ENCODE measurements at places on chromosomes 4 and X. TPM values are rescaled to one million over a fixed set of nuclear protein-coding genes. Genes with fewer than 3 reads are reported as not detected.

JCHAIN gene
- 90.8 TPM for total RNA-seq

- H3K4me1 ChIP-seq: no peaks in the 10 kb centered on the region
- DNase-seq: no peak
- H3K4me3 ChIP-seq: no peak overlapping the region
- H3K27me3 ChIP-seq: no peaks in the 10 kb centered on the region
- H3K36me3 ChIP-seq: no peaks in the 10 kb centered on the region
- H3K27ac ChIP-seq: no peak overlapping the region
Measured at GRCh38 chrX:132671229-132671641, 182.4 kb upstream of the MBNL3 start.

- peak; percentile 17 for DNase-seq
- H3K4me3 ChIP-seq: peak overlapping the region; percentile 40
- H3K4me1 ChIP-seq: no peaks in the 10 kb centered on the region
- H3K27ac ChIP-seq: no peak overlapping the region
- no peaks in the 10 kb centered on the region for H3K36me3 ChIP-seq
- H3K27me3 ChIP-seq: peaks cover 5% of the 10 kb centered on the region
Measured at GRCh38 chrX:130523460-130524394, 121.9 kb downstream of the RBMX2 start.

GRCh38 chrX:17842769-17843525, 18.2 kb downstream of the RAI2 start:
- no peak for DNase-seq
- no peaks in the 10 kb centered on the region for H3K27me3 ChIP-seq
- H3K27ac ChIP-seq: no peak overlapping the region
- H3K36me3 ChIP-seq: no peaks in the 10 kb centered on the region
- H3K4me1 ChIP-seq: no peaks in the 10 kb centered on the region

- peaks cover 6% of the 10 kb centered on the region for H3K4me1 ChIP-seq
- H3K27ac ChIP-seq: no peak overlapping the region
- H3K27me3 ChIP-seq: no peaks in the 10 kb centered on the region
Measured at GRCh38 chr4:185138161-185138560, 4.9 kb upstream of the SLC25A4 start.

DNA sequence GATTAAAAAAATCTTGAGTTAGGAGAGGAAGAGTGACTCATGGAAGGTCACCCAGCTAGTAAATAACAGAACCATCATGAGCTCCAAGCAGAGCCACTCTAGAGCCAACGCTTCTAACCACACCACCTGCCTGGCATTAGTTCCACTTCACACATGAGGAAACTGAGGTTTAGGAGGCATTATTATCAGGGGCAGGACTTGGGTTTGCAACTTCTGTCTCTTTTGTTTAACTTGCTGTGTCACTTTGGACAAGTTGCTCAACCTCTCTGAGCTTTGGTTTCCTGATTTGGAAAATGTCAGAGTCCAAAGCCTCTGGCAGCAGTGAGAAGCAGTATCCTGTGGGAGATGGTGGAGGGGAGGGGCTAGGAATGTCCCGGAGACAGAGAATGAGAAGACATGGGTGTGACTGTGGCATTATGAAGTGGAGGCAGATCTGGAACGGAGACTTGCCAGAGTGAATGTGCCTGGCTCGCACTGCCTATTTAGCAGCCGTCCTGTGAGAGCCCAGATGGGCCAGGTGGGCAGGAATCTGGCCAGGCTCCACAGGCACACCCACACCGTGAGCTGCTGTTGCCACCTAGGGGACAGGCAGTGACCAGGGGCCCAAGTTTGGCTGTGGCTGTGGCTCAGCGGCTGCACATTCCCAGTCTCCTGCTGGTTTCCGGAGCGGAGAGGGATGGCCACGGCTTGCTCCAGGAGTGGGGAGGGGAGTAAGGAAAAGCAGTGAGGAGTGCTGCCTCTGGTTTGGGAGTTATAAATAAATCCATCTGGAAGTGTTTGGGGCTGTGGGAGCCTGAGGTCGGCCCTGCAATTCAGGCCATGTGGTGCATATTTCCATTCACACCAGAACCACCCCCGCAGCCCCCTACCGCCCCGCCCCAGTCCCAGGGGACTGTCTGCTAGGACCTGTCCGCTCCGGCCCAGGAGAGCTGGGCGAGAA, 93.4 kb downstream of the NHSL2 start:
- DNase-seq: no peak
- H3K27ac ChIP-seq: no peak overlapping the region
- no peaks in the 10 kb centered on the region for H3K36me3 ChIP-seq
- H3K27me3 ChIP-seq: no peaks in the 10 kb centered on the region
- no peak overlapping the region for H3K4me3 ChIP-seq
- H3K4me1 ChIP-seq: no peaks in the 10 kb centered on the region

GRCh38 chr4:52843958-52844357, 18.2 kb upstream of the RASL11B start:
- H3K27ac ChIP-seq: peak overlapping the region; percentile 15
- H3K27me3 ChIP-seq: no peaks in the 10 kb centered on the region
- H3K4me3 ChIP-seq: no peak overlapping the region
- H3K4me1 ChIP-seq: peaks cover 19% of the 10 kb centered on the region

C1GALT1C1 gene
- 13.6 TPM for total RNA-seq

DNA sequence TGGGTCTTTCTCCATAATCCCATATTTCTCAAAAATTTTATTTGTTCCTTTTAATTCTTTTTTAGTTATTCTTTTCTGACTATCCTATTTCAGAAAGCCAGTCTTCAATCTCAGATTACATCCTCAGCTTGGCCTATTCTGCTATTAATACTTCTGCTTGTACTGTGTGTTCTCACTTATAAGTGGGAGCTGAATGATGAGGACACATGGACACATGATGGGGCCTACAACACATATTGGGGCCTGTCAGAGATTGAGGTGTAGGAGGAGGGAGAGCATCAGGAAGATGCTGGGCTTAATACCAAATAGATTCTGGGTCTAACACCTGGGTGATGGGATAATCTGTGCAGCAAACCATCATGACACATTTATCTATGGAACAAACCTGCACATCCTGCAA, 82.3 kb downstream of the MAGEE1 start:
- no peaks in the 10 kb centered on the region for H3K4me1 ChIP-seq
- no peak overlapping the region for H3K4me3 ChIP-seq
- no peak overlapping the region for H3K27ac ChIP-seq
- no peaks in the 10 kb centered on the region for H3K27me3 ChIP-seq

GRCh38 chr4:187480146-187481145, 515.1 kb upstream of the ZFP42 start:
- H3K4me1 ChIP-seq: no peaks in the 10 kb centered on the region
- H3K36me3 ChIP-seq: no peaks in the 10 kb centered on the region
- no peak overlapping the region for H3K27ac ChIP-seq
- H3K27me3 ChIP-seq: no peaks in the 10 kb centered on the region

- H3K4me3 ChIP-seq: peak overlapping the region; percentile 100
- H3K27ac ChIP-seq: peak overlapping the region; percentile 99
- H3K4me1 ChIP-seq: peaks cover 31% of the 10 kb centered on the region
- DNase-seq: peak; percentile 86
Measured at GRCh38 chrX:41334363-41335197, 618 bp downstream of the DDX3X start.

HTRA3 gene
- not detected for total RNA-seq

DNA sequence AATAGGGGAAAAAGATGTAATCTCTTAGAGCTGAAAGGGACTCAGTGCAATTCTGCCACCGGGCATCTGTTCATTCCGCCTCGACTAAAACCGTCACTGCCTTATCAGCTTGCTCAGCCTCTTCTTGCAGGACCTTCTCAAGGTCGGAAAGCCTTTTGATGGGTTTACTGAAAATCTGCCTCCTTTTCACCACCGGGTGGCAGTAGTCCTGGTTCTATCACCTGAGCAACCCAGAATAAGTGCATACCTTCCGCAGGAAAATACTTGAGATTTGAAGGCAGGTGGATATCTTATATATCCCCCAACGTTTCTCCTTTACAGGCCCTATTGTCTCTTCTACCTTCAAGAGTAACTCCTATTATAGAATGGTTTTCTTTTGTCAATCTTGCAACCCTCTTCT, 103.4 kb upstream of the PAK3 start:
- DNase-seq: peak; percentile 15
- no peak overlapping the region for H3K4me3 ChIP-seq
- no peaks in the 10 kb centered on the region for H3K27me3 ChIP-seq
- no peaks in the 10 kb centered on the region for H3K36me3 ChIP-seq

DNA sequence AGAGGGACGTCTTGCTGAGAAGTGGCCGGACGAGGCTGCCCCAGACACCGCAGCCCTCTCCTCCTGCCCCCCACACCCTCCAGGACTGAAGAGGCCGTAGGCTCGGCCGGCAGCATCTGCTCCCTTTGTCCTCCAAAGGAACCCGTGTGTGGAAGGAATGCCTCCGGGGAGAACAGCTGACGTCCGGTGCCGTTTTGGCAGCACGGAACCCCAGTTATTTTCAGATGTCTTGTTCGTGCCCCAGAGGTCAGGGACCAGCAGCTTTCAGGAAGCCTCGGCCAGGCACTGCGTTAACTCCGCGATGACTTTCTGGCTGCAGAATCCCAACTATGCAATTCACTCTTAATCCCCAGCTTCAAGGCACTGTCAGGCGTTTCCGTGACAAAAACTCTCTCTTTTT, 10.9 kb upstream of the PPP2R3B start:
- H3K27ac ChIP-seq: no peak overlapping the region
- DNase-seq: no peak
- no peaks in the 10 kb centered on the region for H3K4me1 ChIP-seq
- H3K27me3 ChIP-seq: no peaks in the 10 kb centered on the region

GRCh38 chrX:45524805-45525204, 324.1 kb upstream of the DIPK2B start:
- H3K4me1 ChIP-seq: no peaks in the 10 kb centered on the region
- H3K36me3 ChIP-seq: no peaks in the 10 kb centered on the region
- no peak for DNase-seq

- no peaks in the 10 kb centered on the region for H3K4me1 ChIP-seq
- H3K4me3 ChIP-seq: no peak overlapping the region
- H3K27me3 ChIP-seq: no peaks in the 10 kb centered on the region
- no peak overlapping the region for H3K27ac ChIP-seq
Measured at GRCh38 chr4:34183926-34184325, 2060.4 kb downstream of the ARAP2 start.

DNA sequence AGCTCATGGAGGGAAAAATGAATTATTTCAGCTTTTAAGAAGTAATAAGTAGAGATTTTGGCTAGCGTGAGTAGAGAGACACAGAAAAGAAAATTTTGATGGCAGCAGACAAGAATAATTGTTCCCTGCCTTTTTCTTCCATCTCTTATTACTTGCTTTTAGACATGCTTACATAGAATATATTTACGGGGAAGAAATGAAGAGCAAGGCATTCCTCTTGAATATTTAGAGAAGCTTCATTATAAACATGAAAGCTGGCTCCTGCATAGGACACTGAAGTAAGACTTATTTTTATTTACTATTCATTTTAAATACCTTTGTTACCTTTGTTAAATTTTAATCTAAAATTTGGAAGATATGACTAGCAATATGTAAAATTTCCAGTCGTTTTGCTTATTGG, 32.2 kb downstream of the DCK start:
- no peaks in the 10 kb centered on the region for H3K4me1 ChIP-seq
- no peak for DNase-seq
- H3K4me3 ChIP-seq: no peak overlapping the region
- peaks cover 60% of the 10 kb centered on the region for H3K36me3 ChIP-seq
- no peak overlapping the region for H3K27ac ChIP-seq

USP26 gene
- not detected for total RNA-seq

- H3K36me3 ChIP-seq: no peaks in the 10 kb centered on the region
- no peaks in the 10 kb centered on the region for H3K4me1 ChIP-seq
- no peak for DNase-seq
- H3K4me3 ChIP-seq: no peak overlapping the region
- no peaks in the 10 kb centered on the region for H3K27me3 ChIP-seq
- H3K27ac ChIP-seq: no peak overlapping the region
Measured at GRCh38 chrX:46165411-46165810, 379.8 kb downstream of the ZNF674 start.

DNA sequence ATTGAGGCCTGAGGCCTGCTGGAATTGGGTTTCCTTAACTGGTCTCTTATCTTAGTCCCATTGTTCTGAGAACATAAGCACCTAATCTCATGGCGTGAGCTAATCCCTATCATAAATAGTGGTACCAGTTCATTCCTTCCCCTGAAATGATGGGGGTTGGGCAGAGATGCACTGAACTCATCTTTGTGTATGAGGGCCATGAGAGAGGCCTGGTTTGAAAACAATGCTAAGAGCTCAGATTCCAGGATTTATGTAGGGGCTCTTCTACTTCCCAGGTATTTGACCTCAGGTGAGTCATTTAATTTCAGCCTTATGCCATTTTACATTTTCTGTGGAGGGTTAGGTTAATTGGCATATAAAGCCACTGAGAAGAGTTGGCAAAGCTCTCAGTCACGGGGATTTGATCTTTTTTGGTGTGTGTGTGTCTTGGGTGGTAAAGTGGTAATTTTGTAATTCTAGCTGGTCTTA, 4.4 kb downstream of the RBM3 start:
- no peaks in the 10 kb centered on the region for H3K27me3 ChIP-seq
- peaks cover 47% of the 10 kb centered on the region for H3K36me3 ChIP-seq
- H3K4me3 ChIP-seq: no peak overlapping the region
- no peak overlapping the region for H3K27ac ChIP-seq

DMRTC1B gene
- total RNA-seq: 2.4 TPM

DNA sequence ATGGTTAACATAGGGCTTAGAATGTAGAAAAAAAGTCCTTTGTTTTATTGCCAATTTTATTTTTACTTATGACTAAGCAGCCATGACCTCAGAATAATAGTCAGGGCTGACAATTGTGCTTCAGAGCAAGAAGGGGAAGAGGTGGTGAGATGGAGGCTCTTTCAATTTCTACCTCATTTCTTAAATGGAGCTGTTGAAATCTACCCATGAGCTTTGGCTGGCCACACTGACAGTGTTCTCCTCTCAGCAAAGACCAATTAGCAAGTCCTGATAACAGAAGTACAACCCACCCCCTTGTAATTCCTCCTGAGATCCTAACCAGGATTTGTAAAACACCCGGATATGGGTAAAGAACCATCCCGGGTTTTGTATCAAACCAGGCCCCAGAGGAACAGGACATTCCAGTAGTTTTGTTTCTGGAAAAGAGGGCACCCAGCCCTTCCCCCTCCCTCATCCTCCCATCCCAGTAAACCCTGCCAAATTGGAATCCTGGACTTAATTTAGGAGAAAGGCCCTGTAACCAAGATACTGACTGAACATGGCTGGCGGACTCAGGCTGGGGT, at the start of gene HEPH:
HEPH (plus strand) TSS at position 399 of the 563 bp plus-strand sequence. CDS start 6,324 bp downstream, outside the sequence.
- H3K4me3 ChIP-seq: no peak within 1 kb of the TSS
- H3K36me3 ChIP-seq: no peaks in the 10 kb centered on the region
- no peak for DNase-seq
- no peaks in the 10 kb centered on the region for H3K27me3 ChIP-seq

- H3K27me3 ChIP-seq: no peaks in the 10 kb centered on the region
- no peak for DNase-seq
- no peaks in the 10 kb centered on the region for H3K36me3 ChIP-seq
- no peak overlapping the region for H3K4me3 ChIP-seq
- no peaks in the 10 kb centered on the region for H3K4me1 ChIP-seq
- H3K27ac ChIP-seq: no peak overlapping the region
Measured at GRCh38 chr4:25088093-25088952, 57.6 kb upstream of the LGI2 start.

NSG1 gene
- not detected for total RNA-seq

DNA sequence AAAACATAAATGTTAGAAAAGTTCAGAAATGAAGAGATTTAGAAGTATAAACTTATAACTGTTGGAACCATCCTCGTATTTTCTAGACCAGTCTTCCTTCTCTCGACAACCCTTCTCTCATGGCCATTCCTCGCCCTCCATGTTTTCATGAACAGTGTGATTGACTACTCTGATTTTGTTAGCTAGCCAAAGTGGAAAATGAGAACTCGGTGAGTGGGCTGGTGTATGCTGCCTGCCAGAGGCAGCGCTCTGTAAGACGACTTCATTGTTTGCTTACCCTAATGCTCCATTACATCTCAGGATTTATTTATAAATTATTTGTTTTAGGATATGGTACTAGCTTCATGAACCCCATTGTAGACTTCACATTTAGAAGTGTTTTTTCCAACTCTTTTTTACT, 153.0 kb downstream of the CBR4 start:
- H3K36me3 ChIP-seq: no peaks in the 10 kb centered on the region
- H3K27me3 ChIP-seq: no peaks in the 10 kb centered on the region
- H3K27ac ChIP-seq: no peak overlapping the region
- no peaks in the 10 kb centered on the region for H3K4me1 ChIP-seq
- H3K4me3 ChIP-seq: no peak overlapping the region
- no peak for DNase-seq

SASH3 gene
- 240 TPM for total RNA-seq
